ENCODE measurements at places on chromosomes 2 and 18.
A peak's percentile ranks its signal among the peaks of the same experiment; 100 is the strongest.

DNA sequence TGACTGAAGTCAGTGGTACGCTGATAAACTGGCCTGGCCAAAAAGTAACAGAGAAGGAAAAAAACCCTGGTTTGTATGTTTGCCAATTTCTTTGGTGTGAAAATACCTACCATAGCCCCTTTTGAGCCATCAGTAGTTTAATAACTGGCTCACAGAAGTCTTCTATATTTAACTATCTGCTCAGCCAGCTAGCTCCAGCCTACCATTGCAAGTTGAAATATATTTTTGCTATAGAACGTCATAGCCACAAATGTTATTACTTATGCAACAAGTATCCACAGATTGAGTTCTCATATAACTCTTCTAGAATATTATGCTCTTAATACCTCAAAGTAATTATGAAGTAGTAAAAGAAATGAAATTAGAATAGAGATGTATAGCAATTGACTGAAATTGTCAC lies 25.2 kb downstream of the RPE start:
- no peak for DNase-seq

DNA sequence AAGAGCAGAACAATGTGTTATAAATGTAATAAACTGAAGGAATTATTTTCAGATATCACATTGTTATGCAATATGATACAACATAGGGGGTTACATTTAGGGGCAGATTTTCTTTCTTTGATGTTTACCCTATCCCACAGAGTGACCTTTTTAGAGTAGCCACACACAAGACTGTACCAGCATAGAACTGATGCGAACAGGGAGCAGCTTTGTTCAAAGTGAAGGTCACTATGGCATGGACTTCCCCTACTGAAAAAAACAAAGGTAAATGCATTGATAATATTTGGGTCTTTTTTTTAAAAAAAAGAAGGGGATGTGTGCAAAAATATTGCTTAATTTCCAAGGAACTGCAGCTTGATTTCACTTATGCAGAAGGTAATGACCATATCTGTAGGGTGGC lies 1354.9 kb downstream of the SUCLG1 start:
- no peak for DNase-seq

GRCh38 chr18:26489881-26490280 lies 58.5 kb downstream of the KCTD1 start:
- no peak for DNase-seq

GRCh38 chr2:235855011-235855410 lies 313.2 kb downstream of the GBX2 start:
- no peak for DNase-seq

GRCh38 chr18:37641573-37641972 lies 76.0 kb upstream of the CELF4 start:
- no peak for DNase-seq

- peak; percentile 34 for DNase-seq
These were observed 122.7 kb downstream of the TWIST2 start for GRCh38 chr2:238970553-238971081.

- no peak for DNase-seq
These were observed 31.6 kb upstream of the ACAA2 start for GRCh38 chr18:49844903-49845302.

- no peak for DNase-seq
These were observed 214.8 kb downstream of the ZNF521 start for GRCh38 chr18:25137197-25137472.

DNA sequence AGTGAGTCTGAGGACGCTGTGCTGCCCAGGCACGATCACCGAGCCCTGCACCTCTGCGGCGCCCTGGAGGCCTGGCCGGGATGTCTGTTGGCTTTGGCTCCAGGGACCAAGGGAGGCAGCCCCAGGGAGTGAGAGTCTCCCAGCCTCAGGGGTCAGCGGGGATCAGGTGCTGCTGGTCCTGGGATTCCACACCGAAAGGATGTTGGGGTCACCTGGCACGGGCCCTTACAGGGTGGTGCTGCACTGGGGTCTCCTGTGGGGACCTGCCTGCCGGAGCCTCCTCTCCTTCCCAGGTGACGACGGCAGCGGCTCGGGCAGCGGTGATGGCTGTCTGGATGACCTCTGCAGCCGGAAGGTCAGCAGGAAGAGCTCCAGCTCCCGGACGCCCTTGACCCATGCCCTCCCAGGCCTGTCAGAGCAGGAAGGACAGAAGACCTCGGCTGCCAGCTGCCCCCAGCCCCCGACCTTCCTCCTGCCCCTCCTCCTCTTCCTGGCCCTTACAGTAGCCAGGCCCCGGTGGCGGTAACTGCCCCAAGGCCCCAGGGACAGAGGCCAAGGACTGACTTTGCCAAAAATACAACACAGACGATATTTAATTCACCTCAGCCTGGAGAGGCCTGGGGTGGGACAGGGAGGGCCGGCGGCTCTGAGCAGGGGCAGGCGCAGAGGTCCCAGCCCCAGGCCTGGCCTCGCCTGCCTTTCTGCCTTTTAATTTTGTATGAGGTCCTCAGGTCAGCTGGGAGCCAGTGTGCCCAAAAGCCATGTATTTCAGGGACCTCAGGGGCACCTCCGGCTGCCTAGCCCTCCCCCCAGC lies 30.5 kb downstream of the GPC1 start:
- DNase-seq: no peak

DNA sequence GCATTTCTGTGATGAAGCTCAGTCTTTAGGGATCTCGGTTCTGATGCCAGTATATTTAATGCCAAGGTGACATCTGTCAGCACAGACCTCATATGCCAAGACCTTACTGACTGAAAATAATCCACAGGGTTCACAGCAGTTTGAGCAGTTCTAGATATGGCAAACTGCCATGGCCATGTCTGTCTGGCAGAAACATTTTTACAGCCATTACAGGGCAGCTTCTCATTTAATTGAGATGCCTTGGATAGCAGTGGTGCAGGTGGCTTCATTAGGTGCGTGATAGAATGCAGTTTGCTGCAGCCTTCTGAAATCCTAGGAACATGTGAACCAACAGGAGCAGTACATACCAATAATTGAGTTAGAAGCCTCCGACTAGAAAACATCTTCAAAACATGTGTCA lies 510.6 kb downstream of the XIRP2 start:
- no peak for DNase-seq

DNA sequence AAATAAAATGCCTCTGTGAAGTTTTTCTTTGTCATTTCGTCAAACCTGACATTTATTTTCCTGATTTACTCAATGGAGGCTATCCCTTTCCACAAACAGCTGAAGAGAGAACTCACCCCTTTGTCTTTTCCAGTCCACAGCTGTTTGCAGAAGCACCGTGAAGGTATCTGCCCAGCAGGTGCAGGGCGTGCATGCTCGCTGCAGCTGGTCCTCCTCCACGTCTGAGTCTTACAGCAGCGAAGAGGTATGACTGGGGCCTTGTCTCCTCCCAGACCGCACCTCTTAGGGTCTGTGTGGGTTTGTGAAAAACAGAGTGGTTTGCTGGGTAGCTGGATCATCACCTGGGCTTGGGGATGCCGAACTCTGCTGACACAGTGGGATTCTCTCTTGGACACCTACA lies 9.7 kb downstream of the SPP2 start:
- no peak for DNase-seq

GRCh38 chr18:2618009-2618408 lies 37.5 kb upstream of the SMCHD1 start:
- DNase-seq: no peak

DNA sequence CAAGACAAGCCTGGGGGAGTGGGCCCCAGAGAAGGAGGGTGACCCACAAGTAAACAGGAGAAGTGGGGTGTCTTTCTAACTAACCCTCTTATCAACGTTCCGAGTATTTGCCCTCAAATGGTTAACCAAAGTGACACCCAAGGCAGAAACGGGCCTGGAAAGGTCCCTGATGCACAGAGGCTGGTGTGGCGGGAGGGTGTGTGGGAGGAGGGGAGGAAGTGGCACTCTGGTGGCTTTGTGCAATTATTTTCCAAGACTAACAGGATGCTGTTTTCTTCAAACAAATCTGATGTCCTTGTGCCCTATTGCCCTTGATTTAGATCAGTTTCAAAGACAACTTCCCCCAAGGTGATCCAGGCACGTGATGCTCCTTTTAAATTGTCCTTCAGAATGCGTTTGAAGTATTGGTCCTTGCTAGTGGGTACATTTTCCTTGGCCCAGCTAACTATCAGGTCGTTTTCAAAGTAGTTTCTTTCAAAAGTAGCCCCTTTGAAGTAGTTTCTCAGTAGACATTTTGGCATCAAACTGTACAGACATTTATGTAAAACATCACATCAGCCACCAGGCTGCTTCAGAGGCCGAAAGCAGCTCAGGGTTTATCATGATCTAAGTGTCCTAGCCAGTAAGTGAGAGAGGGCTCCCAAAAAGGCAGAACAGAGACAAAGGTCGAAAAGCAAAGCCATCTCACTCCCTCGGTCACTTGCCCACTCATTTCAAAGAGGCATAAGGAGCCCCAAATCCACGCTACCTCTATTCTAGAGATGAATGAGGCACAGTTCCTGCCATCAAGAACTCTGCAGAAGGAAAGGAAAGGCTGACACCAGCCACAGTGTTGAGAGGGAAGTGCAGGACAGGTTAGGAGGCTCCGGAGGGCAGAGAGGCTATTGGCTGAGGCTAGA lies 371.1 kb upstream of the ID2 start:
- DNase-seq: peak; percentile 50

DNA sequence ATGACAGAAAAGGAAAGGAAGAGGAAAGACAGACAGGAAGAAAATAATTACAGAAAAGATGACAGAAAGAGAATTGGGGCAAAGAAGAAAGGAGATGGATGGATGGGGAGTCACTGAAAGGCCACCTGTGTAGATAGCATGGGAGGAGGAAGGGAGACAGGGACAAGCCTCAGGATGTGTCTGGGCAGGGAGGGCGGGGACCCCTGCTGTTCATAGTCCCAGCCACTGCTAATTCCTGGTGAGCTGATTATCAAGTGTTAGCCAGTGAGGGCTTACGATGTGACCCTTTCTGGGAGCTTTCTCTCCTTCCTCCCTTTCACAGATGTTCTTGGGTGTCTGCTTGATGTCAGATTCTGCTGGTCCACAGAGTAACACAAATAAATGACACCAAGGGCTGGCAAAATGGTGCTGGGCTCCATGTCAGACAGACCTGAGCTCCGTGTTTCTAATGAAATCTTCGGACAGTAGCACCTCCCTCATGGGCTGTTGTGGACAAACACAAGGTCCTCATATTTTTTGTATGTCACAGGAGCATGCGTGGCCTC lies 13.6 kb downstream of the FHOD3 start:
- DNase-seq: no peak

- DNase-seq: no peak
These were observed 16.7 kb downstream of the RAMP1 start for GRCh38 chr2:237876061-237876526.

- DNase-seq: no peak
These were observed 721.9 kb upstream of the ACVR2A start for GRCh38 chr2:147122944-147123343.

GRCh38 chr18:61946449-61946848 lies 53.6 kb upstream of the RNF152 start:
- DNase-seq: no peak

DNA sequence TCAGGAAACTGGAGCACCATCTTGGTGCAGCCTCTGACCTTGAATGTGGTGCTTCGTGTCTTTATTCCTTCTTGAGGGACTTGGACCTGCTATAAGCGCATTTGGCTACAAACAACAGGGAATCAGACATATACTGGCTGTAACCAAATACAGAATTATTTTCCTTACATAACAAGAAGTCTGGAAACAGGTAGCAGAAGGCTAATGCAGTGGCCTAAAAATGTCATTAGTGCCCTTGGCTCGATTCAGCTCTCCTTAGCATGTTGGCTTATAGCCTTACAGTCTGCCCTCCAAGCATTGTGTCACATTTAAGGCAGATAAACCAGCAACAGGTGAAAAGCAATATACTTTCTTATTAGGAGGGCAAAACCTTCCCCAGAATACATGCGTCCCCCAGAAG lies 655.4 kb downstream of the XIRP2 start:
- DNase-seq: no peak

GRCh38 chr2:35538796-35539195 lies 816.8 kb upstream of the CRIM1 start:
- no peak for DNase-seq

DNA sequence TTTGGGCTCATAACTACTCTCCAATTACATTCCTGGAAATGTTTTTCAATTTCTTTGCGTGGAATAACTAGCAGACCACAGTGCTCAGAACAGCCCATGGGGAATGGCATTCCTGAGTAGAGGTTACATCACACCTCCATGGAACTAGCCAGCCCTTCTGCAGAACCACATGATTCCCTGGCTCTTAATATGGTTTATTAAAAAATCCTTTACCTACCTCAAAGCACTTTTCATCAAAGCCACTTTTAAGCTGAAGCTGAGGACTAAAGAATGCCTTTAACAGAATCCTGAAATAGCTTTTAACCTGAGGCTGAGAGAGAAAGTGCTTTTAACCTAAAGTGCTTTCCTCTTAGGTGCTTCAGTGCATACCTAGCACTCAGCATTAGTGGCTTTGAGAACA lies 376.3 kb downstream of the ARHGAP15 start:
- no peak for DNase-seq

- DNase-seq: no peak
These were observed 94.9 kb downstream of the FHOD3 start for GRCh38 chr18:36392164-36392978.

DNA sequence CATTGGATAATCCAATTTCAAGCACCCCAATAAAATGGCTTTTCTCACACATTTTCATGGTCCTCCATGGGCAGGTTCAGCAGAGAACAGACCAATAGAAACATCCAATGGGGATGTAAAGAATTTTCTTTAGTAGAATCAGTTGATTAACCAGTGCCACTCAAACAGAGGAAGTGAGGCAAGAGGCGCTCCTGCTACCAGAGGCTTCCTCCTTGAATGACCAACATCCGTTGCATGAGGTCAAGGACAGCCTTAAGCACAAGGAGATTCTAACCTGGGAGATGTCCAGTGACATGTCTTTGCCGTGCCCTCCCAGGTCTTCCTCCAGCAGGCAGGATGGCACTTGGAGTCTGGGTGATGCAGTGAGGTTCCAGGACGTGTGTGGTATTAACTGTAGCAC lies 146.6 kb downstream of the PIEZO2 start:
- no peak for DNase-seq

GRCh38 chr2:27715318-27716210 lies 51.9 kb downstream of the SLC4A1AP start:
- peak; percentile 18 for DNase-seq

GRCh38 chr2:60214626-60214875 lies 338.9 kb downstream of the BCL11A start:
- no peak for DNase-seq

All from activated gamma-delta T cell treated with Interleukin-2 at 50 U/mL for 16 hours (primary cell).